ENCODE measurements at places on chromosomes 12 and 14. TPM values are rescaled to one million over a fixed set of nuclear protein-coding genes. Genes with fewer than 3 reads are reported as not detected.

DNA sequence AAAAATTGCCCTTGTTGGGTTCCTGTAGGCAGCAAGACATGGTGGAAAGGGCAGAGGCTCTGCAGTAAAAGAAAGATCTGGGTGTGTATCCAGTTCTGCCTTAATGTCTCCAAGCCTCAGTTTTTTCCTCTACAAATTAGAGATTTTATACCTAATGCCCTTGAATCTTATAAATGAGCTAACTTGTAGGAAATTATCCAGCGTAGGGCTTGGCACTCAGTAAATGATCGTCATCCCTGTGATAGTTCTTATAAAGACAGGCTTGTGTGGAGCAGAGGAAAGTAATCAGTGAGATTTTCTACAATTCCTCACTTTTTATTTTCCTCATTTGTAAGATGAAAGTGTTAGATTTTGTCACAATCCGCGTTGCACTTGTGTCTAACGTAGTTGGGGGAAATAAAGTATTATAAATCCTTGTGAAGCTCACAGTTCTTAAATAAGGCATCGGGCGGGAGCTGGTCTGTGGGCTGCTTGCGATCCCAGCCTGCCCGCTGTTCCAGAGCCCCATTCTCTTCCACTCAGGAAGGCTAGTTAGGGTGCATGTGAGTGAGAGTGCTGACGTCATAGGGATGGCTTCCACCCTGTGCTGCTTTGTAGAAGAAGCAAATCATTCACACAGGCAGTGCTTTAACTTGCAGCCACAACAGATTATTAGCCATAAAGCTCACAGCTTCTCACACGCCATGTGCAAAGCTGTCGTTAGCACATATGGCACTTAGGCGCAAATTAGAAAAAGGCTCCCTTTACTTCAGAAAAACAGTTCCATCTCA lies 87.6 kb downstream of the EML1 start:
- no peak overlapping the region for H3K4me3 ChIP-seq
- H3K27ac ChIP-seq: no peak overlapping the region
- H3K36me3 ChIP-seq: no peaks in the 10 kb centered on the region
- DNase-seq: no peak
- peaks cover 13% of the 10 kb centered on the region for H3K27me3 ChIP-seq

DNA sequence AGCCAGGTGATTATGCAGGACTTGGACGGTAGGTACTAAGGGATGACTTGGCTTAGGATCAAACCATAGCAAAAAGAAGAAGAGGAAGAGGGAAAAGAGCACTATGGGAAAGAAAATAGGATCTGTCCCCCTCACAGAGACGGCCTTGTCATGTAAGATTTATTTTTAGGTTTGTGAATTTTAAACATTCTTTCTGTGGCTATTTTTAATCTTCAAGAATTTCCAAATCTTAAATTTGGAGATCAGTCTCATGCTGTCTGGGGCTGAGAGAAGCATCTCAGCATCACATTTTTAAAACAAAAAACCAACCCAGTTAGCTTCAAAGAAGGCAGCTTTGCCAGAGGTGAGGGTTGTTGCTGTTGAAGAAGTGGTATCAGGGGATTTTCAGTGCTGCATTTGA lies 52.6 kb upstream of the STRN3 start:
- no peak for DNase-seq
- no peaks in the 10 kb centered on the region for H3K27me3 ChIP-seq
- no peak overlapping the region for H3K4me3 ChIP-seq
- H3K4me1 ChIP-seq: no peaks in the 10 kb centered on the region

DNA sequence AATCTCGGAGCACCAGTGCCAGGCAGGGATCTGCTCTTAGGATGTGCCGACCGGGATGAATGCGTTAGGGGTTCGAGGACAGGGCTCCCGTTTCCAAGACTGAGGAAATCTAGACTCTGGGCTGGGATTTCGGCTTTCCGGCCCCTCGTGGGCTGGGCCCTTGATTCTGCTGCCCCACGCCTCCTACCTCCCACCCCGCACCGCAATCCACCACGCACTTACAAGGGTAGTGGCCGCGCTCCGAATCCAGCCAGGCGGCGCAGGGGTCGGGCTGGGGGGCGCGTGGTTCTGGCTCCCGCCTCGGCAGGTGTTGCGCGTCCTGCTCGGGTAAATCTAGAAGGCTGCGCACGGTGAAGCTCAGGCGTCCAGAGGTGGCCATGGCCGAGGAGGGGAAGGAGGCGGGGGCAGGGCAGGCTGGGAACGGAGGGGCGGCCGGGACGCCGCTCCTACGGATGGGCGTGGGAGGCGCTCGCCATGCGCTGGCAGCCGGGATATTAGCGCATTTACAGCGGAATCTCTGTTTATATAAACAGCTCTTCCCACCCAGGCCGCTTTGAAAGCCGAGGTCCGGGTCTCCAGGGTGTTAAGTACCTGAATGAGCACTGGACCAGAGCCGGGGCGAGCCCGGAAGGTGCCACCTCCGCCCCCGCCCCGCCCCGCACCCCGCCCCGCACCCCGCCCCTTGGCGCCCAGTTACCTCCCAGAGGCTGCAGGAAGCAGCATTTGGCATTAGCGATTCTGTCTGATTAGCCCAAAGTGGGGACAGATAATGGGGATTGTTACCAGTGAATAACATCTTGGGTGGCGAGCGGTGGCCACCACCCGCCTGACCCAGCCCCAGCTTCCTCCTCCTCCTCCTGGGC lies at the start of gene NKX2-8:
TSS of gene NKX2-8 (minus strand) at position 604 of the 863 bp plus-strand sequence. CDS start at position 379, 225 bp downstream.
- H3K27me3 ChIP-seq: peaks cover 67% of the 10 kb centered on the region
- H3K4me1 ChIP-seq: no peaks in the 10 kb centered on the region
- no peaks in the 10 kb centered on the region for H3K36me3 ChIP-seq
- H3K27ac ChIP-seq: no peak within 1 kb of the TSS
- no peak within 1 kb of the TSS for H3K4me3 ChIP-seq

DNA sequence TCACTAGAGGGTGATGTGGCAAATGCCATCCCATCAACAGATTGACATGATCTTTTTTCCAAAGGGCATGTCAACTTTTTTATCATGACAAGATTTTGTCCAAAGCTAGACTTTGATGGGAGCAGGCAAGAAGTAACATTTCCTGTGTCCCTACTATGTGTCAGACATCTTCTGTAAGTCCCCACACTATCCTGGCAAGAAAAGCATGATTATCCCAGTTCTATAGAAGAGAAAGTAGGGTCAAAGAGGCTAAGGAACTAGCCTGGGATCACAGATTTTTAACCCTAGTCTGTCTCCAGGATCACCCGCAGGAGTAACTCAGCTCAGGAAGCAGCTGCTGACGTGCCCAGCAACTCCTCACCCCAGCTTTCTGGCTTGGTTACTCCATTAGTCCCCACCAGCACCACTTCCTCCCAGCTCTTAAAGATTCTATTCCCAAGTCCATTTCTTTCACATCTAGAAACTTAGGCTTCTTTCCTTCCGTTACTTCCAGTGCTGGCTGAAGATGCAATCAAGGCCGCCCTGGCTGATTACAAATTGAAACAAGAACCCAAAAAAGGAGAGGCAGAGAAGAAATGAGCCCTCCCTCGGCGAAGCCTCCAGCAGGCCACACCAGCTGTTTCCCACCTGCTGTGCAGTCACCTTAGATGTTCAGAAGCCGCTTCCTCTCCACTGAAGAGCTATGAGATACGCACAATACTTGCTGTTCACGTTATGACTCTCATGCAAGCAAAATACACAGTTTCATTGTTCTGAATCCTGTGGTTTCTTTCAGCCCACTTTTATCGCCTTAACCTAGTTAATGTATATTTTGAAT lies 6.2 kb downstream of the ISCU start:
- peak overlapping the region; percentile 94 for H3K27ac ChIP-seq
- peak; percentile 85 for DNase-seq
- H3K27me3 ChIP-seq: no peaks in the 10 kb centered on the region
- peaks cover 80% of the 10 kb centered on the region for H3K4me1 ChIP-seq
- H3K4me3 ChIP-seq: peak overlapping the region; percentile 51
- H3K36me3 ChIP-seq: peaks cover 48% of the 10 kb centered on the region

- no peaks in the 10 kb centered on the region for H3K36me3 ChIP-seq
- no peak for DNase-seq
- H3K27me3 ChIP-seq: peaks cover 6% of the 10 kb centered on the region
- no peaks in the 10 kb centered on the region for H3K4me1 ChIP-seq
These were observed 69.2 kb upstream of the BCAT1 start for GRCh38 chr12:25018146-25018545.

GRCh38 chr12:12282761-12283425 lies 16.0 kb upstream of the LRP6 start:
- H3K4me1 ChIP-seq: peaks cover 5% of the 10 kb centered on the region
- peaks cover under 1% of the 10 kb centered on the region for H3K36me3 ChIP-seq
- H3K27ac ChIP-seq: no peak overlapping the region

The LRRC43 gene
- total RNA-seq: 0.41 TPM

The CMKLR1 gene
- total RNA-seq: not detected

The RNASE12 gene
- total RNA-seq: not detected

The TBX5 gene
- not detected for total RNA-seq

The OVCH1 gene
- not detected for total RNA-seq
